ENCODE measurements at places on chromosomes 3 and 15.

DNA sequence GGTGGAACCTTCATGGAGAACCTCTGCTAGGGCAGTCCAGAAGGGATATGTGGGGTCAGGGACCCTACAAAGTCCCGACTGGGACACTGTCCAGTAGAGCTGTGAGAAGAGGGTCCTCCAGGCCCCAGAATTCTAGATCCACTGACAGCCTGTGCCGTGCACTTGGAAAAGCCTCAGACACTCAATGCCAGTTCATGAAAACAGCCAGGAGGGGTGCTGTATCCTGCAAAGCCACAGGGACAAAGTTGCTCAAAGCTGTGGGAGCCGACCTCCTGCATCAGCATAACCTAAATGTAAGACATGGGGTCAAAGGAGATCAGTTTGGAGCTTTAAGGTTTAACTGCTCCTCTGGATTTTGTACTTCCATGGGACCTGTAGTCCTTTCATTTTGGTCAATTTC is 448.8 kb upstream of the CADM2 start:
- no peak for DNase-seq

DNA sequence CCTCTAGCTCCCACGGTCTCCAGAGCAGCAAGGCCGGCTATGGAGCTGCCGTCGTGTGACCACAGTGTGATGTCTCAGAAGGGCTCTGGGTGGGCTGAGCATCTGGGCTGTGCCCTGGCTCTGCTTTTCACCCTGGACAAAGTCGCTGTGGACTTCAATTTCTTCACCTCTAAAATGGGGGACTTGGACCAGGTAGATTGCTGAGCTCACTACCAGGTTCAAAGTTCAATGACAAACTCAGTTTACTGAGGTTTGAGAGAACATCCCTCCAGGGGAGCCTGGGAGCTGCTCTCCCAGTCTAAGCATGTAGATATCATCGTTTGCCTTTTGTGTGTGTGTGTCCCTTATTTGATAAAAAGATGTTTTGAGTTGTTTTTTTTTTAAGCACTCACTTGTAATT is 25.1 kb downstream of the RLBP1 start:
- no peak for DNase-seq

GRCh38 chr15:66841953-66842681 is 140.1 kb downstream of the SMAD6 start:
- DNase-seq, result no peak

DNA sequence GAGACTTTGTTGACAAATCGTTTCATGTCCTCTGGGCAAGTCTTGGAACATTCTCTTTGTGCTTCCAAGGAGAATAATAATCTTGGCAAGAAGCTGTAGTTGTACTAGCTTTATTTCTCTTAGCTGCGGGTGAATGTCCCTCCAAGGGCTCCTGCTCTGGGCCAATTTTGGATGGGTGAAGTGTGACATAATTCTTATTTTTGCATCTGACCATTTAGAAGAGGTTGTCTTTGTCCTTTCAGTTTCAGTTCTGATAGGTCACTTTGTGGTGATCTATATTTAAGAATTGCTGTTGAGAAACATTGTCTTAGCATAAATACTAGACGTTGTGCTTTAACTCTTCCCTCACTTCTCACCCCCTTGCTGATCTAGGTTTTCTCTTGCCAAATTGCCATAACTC is 164.8 kb upstream of the RORA start:
- DNase-seq, result no peak

GRCh38 chr15:58538901-58539300 is 107.1 kb downstream of the LIPC start:
- DNase-seq, result no peak

GRCh38 chr3:186176373-186176990 is 67.6 kb upstream of the ETV5 start:
- DNase-seq, result no peak

DNA sequence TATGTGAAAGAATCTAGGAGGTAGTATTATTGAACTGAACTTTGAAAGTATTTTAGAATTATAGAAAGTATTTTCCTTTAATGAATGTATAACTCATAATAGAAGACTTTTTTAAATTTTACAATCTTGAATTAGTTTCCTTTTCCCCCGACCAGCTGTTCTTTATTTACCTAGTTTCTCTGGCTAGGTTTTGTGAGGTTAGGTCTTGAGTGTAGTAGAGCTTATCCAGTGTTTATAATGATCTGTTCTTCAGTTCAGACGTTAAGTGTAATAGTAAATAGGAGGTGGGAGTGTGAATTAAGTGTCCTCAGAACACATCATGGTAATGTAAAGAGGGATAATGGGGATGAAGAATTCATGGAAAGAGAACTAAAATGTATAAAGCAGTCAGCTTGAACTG is 93.8 kb downstream of the MYRIP start:
- no peak for DNase-seq

- DNase-seq, result no peak
Observed at GRCh38 chr15:45199136-45199810, 11.5 kb upstream of the SHF start.

DNA sequence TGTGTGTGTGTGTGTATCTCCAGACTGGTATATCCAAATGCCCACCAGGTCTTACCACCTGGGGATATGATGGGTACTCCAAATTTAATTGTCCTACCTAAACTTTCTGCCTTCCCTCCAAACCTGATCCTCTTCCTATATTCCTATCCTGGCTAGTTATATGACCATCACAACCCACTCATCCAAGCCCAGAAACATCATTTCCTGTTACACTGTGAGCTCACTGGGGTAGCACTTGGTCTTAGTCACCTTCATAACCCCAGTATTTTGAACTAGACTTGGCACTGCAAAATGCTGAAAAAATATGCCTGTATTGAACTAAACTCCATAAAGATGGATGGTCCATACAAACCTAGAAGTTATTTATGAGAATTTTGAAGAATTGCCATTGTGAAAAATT is 178.8 kb upstream of the EIF1B start:
- DNase-seq, result no peak

Data from stimulated activated CD4-positive, alpha-beta T cell treated with anti-CD3 and anti-CD28 coated beads, Interleukin-15, amount 100 ng/mL, for 48 hours (primary cell).